ENCODE measurements at places on chromosomes 11 and 22.

DNA sequence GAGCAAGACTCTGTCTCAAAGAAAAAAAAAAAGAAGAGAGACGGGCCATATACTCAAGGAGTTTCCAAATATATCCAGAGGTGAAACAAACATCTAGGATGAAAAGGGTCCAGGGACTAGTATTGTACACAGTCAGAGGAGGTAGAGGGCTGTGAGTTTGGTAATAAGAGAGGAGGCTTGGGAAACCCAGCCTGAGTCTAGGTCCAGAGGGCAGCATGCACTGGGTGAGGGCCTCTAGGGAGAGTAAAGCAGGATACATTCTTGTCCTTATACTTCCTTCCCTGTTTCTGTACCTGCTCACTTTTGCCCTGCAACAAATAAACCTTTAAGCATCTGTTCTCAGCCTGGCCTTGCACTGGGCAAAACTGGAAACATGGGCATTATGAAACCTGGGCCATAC, 31.5 kb downstream of the STIM1 start:
- DNase-seq = no peak

- peak; percentile 80 for DNase-seq
Measured at GRCh38 chr11:61028135-61028729, 56.8 kb downstream of the CD6 start.

DNA sequence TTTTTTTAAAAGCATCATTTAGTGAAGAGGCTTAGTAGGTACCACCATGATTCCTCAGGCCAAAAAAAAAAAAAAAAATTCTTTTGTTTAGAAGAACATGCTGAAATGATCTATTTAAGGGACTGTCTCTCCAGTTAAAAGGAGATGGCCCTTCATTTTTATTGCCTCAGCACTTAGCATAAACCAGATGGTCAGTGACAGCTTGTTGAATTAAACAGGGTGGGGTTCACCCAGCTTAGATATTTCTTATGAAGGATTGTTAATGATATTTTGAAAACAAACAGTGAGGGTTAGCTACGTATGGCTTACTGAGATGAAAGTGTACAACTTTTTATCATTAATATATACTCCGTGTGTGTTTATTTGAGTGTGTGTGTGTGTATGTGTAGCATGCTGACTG, 203.7 kb downstream of the FAM181B start:
- no peak for DNase-seq

- DNase-seq = no peak
Measured at GRCh38 chr11:119916568-119916967, 187.6 kb upstream of the NECTIN1 start.

GRCh38 chr22:42160830-42161696, 30.5 kb upstream of the CYP2D6 start:
- DNase-seq = no peak

GRCh38 chr11:28922386-28922981, 814.3 kb downstream of the METTL15 start:
- no peak for DNase-seq

DNA sequence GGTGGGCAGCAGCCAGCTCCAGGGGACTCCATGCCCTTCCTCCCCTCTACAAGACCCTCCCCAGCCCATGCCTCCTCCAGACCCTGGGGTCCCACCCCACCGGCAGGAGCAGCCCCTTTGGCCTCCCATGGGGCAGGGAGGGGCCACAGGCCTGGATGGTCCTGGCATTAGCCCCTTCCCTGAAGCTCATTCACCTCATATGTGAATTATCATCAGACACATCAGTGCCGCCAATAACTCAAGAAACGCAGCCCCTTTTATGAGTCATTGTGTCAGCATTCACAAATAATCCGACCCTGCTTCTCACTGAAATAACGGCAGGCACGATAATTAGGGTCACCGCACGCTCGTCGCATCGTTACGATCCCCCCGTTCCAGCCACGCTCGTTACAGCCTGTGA, 124.2 kb downstream of the BRD1 start:
- DNase-seq = no peak

DNA sequence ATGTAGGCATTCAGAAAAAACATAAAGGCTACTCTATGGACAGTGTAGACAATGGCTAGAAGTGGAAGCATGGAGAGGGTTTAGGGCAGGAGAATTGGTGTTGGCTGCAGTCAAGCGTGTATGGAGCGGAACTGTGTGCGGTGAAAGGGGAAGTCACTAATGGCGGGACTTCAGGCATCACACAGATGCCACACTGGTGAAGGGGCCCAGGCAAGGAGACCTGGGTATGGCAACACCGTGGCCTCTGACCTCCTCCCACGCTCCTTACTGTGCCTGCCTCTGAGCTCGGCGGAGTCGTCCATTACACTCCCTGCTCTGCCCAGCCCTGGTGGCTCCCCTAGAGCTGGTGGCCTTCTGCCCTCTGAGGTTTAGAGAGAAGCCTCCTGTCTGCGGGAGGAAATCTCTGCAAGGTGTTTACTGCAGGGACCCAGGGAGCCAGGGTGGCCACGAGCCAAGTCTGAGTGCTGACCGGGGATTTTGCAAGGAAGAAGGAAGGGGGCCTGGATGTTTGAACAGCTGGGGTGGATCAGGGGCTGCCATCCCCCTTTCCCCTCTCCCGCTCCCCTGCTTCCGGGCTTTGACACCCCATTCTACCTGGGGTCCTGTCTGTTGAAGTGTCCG, 75.1 kb upstream of the TSPAN18 start:
- no peak for DNase-seq

- no peak for DNase-seq
Measured at GRCh38 chr11:59259867-59260475, 47.2 kb upstream of the MPEG1 start.

DNA sequence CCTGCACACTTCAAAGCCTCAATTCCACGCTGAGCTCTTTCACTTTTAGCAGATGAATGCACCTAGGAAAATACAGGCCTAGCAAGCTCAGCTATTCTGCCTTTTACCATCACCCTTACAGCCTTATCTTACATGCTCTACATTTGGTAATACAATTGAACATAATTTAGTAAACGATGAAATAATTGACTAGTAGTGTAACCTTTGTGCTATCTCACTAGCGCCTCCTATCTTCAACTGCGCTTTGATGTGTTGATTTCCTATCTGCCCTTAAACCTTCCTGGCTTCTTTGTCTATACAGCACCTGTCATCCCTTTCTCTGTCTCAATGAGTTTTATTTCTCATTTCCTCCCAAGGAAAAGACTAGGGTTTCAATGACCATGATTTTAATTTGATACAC, 149.7 kb downstream of the LRRC4C start:
- DNase-seq = no peak

DNA sequence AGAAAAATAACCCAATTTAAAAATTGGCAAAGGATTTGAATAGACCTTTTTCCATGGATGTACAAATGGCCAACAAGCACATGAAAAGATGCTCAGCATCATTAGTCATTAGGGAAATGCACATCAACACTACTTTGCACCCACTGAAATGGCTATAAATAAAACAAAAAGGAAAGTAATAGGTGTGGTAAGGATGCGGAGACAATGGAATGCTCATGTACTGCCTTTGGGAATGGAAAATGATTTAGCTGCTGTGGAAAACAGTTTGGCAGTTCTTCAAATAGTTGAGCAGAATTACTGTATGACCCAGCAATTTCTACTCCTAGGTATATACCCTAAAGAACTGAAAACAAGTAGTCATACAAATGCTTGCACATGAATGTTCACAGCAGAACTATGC, 37.4 kb downstream of the LARGE2 start:
- DNase-seq = no peak

DNA sequence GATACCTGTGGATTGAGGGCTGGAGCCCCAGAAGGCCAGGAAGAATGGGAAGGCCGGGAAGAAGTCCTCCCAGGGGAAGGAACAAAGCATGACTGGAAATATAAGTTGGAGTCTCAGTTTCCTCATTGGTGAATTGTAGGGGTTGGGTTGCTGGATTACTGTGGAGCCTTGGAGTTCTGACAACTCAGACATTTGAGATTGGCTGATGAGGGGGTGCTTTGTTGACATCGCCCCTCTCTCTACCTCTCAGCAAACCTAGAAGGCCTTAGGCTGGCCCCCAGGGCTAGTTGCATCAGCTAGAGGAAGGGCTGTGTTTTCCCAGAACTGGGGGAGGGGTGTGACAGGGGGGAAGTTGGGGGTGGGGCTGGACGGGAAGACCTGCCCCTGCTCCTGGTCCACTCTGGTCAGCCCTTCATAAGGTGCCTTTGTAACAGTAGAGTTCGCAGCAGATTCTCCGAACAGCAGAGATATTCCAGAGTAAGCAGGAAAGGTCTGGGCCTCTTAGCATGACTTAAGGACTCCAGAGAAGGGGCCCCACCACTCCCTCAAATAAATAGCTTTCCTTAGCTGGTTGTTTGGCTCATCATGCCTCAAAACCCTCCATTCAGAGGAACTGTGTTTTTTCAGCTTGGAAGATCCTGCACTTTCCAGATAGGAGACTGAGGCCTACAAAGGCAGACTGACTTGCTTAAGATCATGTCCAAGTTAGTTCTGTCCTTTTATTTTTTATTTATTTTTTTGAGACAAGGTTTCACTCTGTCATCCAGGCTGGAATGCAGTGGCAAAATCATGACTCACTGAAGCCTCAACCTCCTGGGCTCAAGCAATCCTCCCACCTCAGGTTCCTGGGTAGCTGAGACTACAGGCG, 12.5 kb upstream of the THRSP start:
- DNase-seq = no peak
